ENCODE measurements at places on chromosomes 11 and 22.
A peak's percentile ranks its signal among the peaks of the same experiment; 100 is the strongest.

DNA sequence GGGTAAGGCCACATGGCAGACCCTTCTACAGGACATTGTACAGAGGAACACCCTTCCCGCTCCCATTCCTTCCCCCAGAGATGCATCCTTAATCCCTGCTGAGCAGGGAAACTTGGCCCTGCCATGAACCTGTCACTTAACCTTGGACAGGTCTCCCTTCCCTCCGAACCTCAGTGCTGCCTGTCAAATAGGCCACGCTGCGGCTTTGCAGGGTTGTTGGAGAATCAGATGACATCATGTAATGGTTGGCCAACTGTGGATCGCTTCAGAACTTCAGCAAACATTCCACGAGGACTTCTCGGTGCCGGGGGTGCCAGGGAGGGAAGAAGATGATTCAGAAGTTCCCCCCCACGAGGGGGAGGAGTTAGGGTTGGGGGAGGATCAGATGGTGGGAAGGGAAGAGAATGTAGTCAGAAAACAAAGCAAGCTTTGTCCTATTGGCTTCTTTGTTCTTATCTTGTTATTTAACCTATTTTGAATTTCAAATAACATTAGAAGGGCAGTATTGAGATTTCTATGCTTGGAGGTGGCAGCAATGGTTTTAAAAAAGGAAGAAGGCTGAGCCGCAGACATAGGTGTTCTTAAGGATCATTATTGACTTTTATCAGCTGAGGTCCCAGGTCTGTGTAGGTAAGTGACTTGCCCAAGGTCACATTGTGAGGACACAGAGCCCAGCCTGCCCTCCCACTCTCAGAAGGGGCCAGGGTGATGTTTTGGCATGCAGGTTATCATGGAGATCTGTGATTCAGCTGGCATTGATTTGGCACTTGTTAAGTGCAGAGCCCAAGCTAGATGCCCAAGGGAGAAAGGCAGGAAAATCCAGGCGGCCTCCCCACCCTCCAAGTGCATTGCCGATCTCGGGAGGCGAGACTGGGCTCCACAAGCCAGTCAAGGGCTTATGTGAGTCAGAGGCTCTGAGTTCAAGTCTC is 3.1 kb downstream of the CDC42EP1 start:
- no peak for DNase-seq

GRCh38 chr22:22944268-22944985 is 56.8 kb downstream of the IGLL5 start:
- no peak for DNase-seq

- no peak for DNase-seq
Observed at GRCh38 chr22:46386312-46386711, 50.8 kb downstream of the TRMU start.

DNA sequence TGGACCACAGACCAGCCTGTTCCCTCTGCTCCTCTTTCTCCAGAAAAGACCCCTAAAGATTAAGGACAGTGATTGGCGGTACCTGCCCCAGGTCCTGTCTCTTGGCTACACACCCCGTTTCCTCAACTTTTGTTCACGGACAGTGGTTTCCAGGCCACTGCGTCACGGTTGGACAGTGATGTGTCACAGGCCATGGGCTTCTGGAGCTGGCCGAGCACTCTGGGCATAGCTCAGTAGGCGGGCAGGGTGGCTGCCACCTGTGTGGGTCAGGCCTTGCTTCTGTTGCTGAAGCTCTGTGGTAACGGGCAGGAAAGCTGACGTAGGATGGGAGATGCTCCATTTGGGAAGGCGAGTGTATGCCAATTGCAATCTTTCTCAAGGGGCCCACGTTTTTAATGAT is 13.6 kb downstream of the TUB start:
- no peak for DNase-seq

DNA sequence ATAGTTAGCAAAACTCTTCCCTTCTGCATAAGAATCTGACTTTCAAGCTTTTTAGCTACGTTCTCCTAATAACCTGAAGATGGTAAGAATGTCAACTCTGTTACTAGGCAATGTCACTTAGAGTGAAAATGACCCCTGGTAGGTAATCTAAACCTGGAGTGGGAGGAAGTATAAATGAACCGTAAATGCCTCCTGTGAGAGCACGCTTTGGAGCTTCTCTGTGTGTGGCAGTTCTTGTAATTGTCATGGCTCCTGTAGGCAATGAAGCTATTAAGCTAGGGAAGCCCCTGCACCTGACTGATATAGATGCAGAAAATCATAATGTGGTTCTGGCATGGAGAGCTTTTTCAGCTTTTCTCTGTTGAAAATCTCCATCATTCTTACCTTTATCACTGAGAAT is 29.4 kb downstream of the CALCA start:
- no peak for DNase-seq

DNA sequence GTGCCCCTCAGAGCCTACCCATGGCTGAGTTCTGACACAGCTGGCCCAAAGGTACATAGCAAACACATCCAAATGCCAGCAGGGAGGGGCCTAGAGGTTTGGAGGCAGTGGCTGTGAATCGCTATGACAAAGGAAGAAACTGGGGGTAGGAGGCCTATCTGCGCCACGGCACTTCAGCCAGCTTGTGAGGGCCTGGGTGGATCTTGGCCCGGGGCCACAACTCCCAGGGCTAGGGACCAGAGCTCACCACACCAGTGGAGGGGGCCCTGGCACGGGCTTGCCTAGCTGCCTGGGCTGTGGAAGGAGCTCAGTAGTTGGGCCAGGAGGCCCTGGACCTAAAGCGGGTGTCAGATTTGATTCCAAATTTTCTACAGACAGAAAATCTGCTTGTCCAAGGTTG is 9.4 kb upstream of the NAP1L4 start:
- DNase-seq, result no peak

- no peak for DNase-seq
Observed at GRCh38 chr11:128354476-128354875, 232.9 kb downstream of the ETS1 start.

DNA sequence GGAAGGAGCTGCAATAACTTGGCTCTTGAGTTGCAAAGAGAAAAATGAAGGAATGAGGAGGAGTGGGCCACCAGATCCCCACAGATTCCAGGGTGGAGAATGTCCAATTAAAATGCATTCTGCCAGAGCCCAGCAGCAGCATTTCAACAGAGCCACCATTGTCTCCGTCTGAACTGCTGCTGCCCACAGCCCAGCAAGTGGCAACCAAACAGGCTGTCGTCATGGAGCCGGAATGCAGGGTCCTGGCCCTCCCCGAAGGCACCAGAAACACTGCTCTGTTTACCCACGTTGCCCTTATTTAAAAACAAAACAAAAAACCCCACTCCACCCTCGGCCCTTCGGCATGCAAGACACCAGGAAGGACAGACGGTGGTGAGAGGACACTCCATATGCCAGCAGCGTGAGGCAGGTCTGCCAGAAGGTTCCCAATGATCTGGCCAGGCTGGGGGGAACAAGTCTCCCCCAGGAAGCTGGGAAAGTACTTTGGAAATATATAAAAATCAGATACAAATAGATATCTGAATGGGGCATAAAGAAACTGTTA is 32.5 kb downstream of the PLEKHA7 start:
- peak; percentile 36 for DNase-seq

- DNase-seq, result no peak
Observed at GRCh38 chr11:131767421-131767820, 397.0 kb downstream of the NTM start.

DNA sequence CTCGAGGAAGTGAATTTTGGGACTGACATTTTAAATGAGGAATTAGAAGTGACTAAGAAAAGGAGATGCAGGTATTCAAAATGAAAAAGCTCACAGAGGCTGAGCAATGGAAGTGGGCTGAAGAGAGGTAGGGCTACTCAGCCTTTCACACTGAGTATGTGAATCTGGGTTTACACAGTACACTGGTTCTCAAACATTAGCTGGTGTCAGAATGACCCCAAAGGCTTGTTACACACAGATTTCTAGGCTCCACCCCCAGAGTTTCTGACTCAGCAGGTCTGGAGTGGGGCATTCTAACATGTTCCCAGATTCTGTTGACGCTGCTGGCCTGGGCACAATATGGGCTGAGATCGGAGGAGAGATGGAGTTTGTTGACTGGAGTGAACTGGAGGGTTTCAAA is 32.8 kb downstream of the CADM1 start:
- no peak for DNase-seq
